Nephron progenitor cell (in vitro differentiated cells): ENCODE measurements at places on chromosomes 4 and X.

GRCh38 chrX:103464072-103464773, 55.1 kb downstream of the RAB40A start:
- DNase-seq, result peak; percentile 38

- DNase-seq, result no peak
These were observed 178.8 kb downstream of the CAMK2D start for GRCh38 chr4:113582737-113583136.

DNA sequence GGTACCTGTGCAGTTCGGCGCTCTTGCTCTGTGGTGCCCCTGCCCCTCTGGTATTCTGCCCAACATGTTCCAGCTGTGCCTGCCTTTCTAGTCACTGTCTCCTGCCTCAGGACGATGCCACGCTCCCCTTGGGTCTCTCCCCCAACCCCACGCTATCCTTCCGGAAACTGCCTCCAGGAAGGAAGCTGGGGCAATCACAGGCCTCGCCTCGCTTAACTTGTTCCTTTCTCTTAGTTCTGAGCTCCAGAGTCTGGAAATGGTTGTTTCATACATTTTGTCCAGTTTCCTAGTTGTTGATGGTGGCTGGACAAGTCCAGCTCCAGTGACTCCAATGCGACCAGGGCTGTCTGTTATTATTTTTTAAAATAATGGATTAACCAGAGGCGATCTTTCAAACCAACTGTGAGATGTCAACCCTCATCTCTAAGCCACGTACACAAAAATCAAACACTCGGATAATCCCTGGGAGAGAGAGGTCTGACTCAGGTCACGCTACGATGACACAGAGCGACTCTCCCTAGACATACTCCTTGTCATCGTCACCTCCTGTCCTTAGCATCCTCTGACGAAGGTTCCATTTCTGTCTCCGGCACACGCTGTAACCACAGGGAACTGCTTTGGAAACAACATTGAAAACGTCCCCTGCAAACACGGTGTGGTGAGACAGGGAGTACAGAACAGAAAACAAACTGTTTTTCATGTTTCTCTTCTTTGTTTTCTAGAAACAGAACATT, 62.5 kb downstream of the ABLIM2 start:
- no peak for DNase-seq

- no peak for DNase-seq
These were observed 80.8 kb downstream of the CC2D2A start for GRCh38 chr4:15550491-15550890.

DNA sequence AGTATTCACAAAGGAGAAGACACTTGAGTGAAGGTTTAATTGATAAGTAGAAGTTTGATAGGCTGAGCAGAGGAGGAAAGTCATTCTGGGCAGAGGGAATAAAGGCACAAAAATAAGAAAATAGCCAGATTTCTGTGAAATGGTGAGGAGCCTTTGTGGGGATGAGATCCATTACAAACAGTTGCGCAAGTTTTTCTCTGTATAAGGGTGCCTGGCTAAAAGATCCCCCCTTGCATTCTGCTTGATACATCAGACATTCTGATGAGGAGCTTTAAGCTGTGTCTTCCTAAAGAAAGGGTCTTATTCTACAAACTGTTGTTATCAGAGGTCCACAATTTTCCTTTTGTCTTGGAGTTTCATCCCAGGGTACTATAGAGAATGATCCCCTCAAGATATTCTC, 112.0 kb downstream of the ARHGAP36 start:
- no peak for DNase-seq

GRCh38 chr4:168263039-168263438, 55.5 kb downstream of the DDX60 start:
- DNase-seq, result no peak

GRCh38 chr4:115923152-115923551, 809.7 kb upstream of the NDST4 start:
- DNase-seq, result no peak

GRCh38 chr4:79450053-79450452, 42.0 kb upstream of the GK2 start:
- DNase-seq, result no peak

GRCh38 chrX:118523920-118524319, 28.3 kb downstream of the DOCK11 start:
- no peak for DNase-seq

DNA sequence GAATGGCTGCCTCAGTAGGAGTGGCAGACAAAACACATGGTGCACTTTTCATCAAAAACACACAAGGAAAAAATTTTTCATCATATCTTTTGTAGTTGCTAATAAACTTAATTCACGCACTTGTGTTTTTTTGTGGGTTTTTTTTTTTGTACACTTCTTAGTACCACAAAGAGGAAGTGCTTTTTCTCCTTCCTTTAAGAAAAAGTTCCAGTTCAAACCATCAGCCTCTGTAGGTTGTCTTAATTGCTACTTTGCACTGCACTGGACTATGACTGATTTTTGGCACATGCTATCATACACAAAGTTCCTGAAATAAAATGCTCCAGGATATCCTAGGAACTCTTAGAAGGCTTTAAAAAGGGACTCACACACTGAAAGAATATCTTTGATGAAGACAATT, at the start of gene PHEX:
Gene PHEX, plus strand, starts transcription at position 242 of the 400 bp plus-strand sequence. CDS start 681 bp downstream, outside the sequence.
- DNase-seq, result no peak

- no peak for DNase-seq
These were observed 48.7 kb upstream of the CRMP1 start for GRCh38 chr4:5941601-5942000.

DNA sequence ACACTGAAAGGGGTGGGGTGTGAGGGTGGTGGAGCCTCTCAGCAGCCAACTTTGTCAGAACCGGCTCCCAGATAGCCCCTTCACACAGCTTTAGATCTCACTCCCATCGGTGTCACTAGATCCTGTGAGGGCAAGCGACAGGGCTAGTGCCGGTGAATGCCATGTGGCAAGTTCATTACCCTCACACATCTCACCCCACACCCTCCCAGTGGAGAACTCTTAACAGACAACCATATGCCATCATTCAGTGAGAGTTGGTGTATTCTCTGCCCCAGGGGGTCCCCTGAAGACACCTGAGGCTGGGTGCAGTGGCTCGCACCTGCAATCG, 15.3 kb downstream of the SEPTIN6 start:
- no peak for DNase-seq

DNA sequence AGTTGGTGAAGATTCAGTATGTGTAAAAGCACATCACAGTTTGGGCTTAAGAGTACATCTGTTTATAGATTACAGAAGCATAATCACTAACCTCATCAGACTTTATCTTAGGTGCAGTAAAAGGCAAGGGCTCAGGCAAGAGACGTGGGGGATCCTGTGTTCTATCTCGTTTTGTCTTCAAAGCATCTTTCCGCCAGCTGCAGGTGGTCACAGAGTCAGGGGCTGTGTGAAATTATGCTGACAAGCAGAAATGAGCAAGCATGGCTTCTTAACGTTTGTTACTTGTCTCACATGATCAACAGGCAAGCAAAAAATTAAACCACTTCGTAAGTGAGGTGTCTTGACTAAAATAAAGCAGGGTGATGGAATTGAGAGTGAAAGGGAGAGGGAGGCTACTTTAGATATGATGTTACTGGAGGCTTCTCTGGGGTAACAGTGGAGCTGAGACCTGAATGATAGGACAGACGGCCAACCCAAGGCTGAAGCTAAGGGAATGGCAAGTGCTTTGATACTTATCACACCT, 1.4 kb upstream of the TEC start:
- DNase-seq, result no peak

- DNase-seq, result peak; percentile 56
These were observed 469 bp downstream of the IRS4 start for GRCh38 chrX:108735679-108736508.

GRCh38 chr4:130689181-130689580, 1593.2 kb downstream of the C4orf33 start:
- DNase-seq, result no peak

DNA sequence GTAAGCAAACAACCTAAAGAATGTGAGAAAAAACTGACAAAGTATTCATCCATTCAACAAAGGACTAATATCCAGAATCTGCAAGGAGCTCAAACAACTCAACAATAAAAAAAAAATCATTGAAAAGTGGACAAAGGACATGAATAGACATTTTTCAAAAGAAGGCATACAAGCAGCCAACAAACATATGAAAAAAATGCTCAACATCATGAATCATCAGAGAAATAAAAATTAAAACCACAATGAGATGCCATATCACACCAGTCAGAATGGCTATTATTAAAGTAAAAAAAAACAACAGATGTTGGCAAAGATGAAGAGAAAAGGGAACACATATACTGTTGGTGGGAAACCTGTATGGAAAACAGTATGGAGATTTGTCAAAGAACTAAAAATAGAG, 120.7 kb upstream of the ADGRL3 start:
- DNase-seq, result no peak

- DNase-seq, result no peak
These were observed 3.1 kb downstream of the KDM6A start for GRCh38 chrX:44876086-44876485.

- DNase-seq, result no peak
These were observed 172.1 kb downstream of the OPHN1 start for GRCh38 chrX:68261060-68261672.

DNA sequence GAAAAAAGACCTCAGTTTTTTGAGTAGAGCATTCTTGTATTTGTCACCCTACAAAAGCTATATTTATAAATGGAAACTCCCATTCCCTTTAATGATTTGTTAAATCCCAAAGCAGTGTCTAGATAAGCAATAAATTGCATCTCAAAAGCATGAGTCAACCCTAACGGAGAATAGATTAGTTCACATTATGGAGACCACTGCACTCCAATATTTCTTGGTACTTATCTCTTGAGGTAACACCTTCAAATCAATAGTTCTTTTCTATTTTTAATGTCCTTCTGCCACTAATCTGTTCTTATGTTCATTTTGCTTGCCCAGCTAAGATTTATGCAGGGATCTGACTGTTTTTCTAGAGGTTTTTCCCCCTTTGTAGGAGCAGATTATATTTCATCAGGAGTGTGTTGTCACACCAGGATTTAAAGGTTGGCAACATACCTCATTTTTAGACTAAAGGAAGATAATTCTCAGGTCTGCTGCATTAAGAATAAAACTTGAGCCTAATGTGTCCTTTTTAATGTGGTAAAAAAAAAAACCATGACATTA, 91.4 kb upstream of the ADGRG2 start:
- DNase-seq, result no peak

DNA sequence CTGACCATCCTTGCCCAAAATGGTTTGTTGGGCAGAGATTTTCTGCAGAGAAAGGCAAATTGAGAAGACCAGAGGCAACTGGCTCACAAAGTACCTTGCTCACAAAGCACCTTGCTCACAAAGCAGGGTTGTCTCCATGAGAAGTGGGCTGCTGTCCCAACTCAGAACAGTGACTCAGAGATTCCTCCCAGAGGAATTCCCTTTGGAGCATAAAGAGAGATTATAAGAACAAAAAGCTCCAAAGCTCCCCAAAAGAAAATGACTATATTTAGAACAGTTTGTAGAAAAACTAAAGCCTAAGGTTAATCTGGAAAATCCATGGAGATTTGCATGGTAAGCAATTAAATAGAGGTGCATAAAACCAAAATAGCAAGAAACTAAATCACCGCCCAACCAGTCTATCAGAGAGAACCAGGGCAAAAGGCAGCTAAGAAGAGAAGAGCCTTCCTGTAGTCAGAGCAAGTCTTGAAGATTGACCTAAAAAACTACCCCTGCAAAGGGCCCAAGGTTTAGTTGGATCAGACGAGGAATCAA, 731.4 kb downstream of the FAT4 start:
- no peak for DNase-seq

DNA sequence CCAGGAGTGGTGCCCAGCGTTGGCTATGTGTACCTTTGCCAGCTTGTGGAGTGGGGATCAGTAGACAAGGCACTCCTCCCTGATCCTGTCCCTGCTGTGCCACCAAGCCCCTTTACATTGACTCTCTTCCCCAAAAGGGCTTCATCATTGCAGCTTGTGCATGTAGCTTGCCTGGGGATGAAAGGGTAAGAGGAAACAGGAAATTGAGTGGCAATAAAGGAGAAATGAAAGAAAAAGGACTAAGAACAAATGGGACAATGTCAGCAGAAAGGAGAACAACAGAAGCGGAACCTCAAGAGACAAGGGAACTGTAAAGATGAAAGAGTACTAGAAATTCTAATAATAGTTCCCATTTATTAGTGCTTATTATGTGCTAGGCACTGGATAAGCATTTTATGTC, 8.7 kb upstream of the IL13RA1 start:
- DNase-seq, result no peak

GRCh38 chrX:3549411-3549911, 164.0 kb downstream of the PRKX start:
- DNase-seq, result no peak

DNA sequence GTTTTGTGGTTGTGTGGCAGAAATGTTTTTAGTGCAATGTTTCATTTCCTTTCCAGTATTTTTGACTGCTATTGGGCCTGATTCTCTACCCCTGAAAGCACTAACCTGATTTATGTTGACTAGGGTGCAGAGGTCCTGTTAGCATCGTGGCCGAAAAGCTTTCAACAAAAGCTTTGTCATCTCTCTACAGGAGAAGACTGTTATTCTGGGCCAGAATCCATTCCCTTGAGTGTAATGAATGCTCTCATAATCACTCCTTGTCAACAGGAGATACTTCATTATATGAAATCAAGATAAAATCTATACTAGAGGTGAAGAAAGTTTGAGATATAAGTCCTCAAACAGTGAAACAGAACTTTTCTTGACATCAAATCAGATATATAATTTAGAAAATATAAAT, 195.5 kb downstream of the ZNF330 start:
- peak; percentile 13 for DNase-seq

DNA sequence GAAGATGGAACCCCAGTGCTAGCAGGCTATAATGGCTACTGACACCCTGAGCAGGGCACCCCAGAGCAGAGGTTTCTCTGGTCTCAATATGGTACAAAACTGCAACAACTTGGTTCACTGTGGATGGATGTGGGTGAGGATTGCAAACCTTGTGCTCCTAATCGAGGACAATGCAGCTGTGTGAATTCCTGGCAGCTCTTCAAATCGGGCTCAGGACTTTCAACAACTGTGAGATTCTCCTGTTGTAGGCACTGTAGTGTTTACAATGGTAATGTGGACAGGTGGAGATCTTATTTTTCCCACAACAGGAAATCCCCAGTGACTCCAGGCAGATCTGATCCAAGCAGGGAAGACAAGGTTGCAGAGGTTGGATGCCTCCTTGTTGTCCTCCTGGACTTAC, 101.5 kb downstream of the RCHY1 start:
- DNase-seq, result no peak

- no peak for DNase-seq
These were observed 1344.5 kb upstream of the PCDH7 start for GRCh38 chr4:29375716-29376115.

- DNase-seq, result no peak
These were observed 348.6 kb downstream of the TRAM1L1 start for GRCh38 chr4:116736756-116737155.

GRCh38 chr4:86357608-86358007, 2.2 kb downstream of the MAPK10 start:
- no peak for DNase-seq

DNA sequence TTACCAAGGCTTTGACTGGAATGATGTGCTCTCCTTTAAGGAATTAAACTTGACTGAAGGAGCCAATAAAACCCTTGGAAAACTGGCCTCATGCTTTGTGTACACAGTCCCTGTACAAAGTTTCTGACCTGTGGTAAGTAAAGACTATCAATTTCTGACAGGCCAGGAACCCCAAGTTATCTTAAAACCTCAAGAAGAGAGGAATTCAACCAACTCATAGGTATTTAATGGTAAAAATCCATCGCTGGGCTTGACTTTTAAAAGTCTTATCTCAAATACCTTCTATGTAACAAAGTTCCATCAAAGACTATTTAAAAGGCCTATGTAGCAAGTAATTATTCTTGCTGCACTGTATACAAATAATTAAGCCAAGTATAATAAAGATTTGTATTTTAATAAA, 103.7 kb upstream of the TENT5D start:
- no peak for DNase-seq

GRCh38 chr4:25302626-25303025, 9.9 kb upstream of the ZCCHC4 start:
- DNase-seq, result no peak
